ENCODE measurements at places on chromosomes 4 and X.

DNA sequence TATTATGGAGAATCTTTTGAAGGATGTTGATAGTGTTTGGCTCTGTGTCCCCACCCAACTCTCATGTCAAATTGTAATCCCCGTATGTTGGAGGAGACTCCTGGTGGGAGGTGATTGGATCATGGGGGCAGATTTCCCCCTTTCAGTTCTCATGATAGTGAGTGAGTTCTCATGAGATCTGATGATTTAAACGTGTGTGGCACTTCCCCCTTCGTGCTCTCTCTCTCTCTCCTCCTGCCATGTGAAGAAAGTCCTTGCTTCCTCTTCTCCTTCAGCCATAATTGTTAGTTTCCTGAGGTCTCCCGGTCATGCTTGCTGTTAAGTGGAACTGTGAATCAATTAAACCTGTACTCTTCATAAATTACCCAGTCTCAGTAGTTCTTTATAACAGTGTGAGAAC lies 166.1 kb upstream of the NUDT6 start:
- DNase-seq, result no peak

- DNase-seq, result no peak
These were observed 241.9 kb upstream of the NWD2 start for GRCh38 chr4:37002625-37003024.

GRCh38 chr4:130197946-130198345 lies 1102.0 kb downstream of the C4orf33 start:
- DNase-seq, result no peak

DNA sequence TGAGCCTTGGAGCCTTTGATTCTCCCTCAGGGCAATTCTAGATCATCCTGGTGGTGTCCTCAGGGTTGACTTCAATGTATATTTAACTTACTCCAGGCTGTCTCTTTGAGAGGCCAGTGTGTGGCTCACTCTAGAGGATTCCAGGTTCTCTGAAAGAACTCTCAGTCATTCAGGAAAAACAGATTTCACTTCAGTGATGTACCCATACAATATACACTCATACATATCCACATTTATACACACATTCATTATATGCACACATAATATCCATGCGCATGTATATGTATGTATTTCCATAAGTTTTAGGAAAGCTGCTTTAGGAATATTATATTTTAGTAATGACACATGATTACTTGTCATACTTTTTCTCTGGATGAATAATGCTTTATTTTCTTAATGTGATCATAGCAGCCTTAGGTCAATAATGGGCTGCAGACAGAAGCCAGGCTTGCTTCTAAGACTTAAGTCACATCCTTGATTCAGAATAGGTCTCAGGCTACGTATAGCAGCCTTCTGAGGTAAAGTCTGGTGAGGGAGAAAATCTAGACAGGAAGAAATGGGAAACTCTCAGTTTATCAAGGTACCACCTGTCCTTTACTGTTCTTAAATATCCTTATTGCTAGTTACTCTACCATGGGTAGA lies 397.0 kb downstream of the GPAT3 start:
- DNase-seq, result no peak

- no peak for DNase-seq
These were observed 472.7 kb downstream of the ARAP2 start for GRCh38 chr4:35771571-35771970.

GRCh38 chr4:142402900-142403299 lies 443.2 kb downstream of the INPP4B start:
- no peak for DNase-seq

DNA sequence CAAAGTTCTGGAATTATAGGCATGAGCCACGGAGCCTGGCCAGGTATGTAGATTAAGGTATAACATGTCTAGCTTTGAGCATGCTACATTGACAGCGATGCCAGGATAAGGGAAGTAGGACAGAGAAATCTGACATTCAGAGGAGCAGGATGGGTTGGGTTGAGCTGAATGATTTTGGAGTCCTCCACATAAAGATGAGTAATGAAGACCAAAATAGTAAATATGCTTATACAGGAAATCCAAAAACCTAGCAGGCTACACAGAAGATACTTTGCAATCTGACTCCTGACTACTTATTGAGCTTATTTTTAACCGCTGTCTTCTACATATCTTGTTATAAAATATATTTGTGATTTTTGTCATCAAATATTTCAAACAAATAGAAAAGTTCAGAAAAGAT lies 69.7 kb downstream of the PDGFC start:
- DNase-seq, result no peak

- no peak for DNase-seq
These were observed 45.2 kb downstream of the STARD8 start for GRCh38 chrX:68692651-68693050.

GRCh38 chr4:57320849-57321248 lies 210.7 kb upstream of the IGFBP7 start:
- no peak for DNase-seq

DNA sequence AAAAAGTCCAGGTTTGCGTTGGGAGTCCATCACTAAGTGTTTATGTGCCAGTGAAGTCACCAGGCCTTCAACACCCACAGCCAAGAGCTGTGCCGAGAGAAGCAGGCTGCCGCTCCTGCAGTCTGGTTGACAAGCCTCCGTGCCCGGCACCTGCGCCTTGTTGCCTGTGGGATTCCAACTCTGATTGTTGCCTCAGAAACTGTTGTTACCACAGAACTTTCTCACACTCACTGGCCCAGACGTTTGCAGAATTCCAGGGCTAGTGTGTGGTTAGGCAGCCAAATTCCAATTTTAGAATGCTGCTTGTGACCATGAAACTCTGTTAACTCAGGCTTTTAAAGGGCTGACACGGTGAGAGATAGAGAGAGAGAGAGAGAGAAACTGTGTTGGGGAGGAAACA lies 119.5 kb upstream of the LIMCH1 start:
- DNase-seq, result no peak

GRCh38 chr4:6177587-6178197 lies 22.7 kb downstream of the JAKMIP1 start:
- DNase-seq, result no peak

DNA sequence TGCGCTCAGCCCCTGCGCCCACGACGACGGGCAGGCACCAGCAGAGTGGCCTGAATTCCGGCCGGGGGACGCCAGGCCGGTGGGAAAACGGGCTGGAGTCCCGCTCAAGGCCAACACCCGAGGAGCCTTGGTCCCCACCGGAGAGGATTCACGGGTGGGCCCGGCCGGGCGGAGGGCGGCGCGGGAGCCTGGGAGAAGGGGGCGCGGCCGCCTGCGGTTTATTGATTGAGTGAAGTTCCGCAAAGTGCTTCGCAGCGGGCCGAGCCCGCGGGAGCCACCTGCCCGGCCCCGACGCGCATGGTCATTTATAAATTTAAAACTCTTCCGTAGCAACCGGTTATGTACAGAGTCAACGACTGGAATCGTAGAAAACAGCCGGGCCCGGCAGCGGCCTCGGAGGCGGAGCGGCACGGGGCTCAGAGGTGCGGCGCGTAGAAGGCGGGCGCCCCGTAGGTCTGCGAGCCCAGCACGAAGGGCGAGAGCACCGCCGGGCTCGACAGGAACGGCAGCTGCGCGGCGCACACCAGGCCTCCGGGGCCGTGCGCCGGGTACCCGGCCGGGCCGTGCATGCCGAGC lies 3.6 kb downstream of the NKX1-1 start:
- no peak for DNase-seq

DNA sequence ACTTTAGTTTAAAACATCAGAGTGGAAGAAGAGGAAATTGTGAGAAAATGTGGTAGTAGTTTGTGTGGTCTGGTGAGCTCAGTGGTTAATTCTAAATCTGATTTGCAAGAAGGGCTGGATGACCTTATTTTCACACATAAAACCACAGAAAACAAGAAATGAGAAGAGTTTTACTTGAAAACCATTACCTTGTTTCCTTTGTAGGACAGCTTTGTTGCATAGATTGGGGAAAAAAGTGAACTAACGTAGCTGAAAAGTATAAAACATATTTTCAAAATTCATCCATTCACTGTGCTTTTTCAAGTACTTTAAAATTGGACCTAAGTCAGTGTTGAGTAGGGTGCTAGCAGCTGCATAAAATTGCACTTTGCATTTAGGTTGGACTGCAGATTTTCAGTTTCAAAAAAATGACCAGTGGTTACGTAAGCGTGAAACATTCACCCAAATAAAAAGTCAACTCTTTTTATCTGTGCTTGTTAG lies 211.3 kb downstream of the ARHGAP10 start:
- no peak for DNase-seq

GRCh38 chrX:120350450-120351138 lies 11.3 kb upstream of the ATP1B4 start:
- DNase-seq, result no peak
